T-helper 1 cell (primary cell): ENCODE measurements at places on chromosomes 13 and 19.

GRCh38 chr13:76570510-76570971 lies 315.7 kb downstream of the KCTD12 start:
- DNase-seq, result no peak

- DNase-seq, result no peak
These were observed 101.4 kb downstream of the UQCRFS1 start for GRCh38 chr19:29111576-29111975.

- DNase-seq, result no peak
These were observed 372.0 kb downstream of the PCDH9 start for GRCh38 chr13:66858163-66858562.

DNA sequence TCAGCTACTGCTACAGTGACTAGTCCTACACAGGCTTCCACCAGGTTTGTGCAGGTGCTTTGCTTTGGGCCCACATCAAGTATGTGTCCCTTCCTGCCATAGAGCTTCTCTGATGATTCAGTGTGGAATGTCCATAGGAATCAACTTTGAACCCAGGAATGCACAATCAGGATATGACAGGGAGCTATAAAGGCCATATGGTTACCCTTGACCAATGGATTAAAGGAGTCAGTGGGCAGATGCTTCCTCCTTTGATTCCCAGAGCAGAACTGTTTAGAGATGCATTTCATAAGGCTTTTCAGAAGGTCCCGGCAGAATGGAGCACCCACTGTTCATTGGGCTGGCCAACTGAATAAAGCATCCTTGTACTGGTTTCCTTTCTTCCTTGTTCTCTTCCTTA lies 145.2 kb upstream of the WASF3 start:
- no peak for DNase-seq

DNA sequence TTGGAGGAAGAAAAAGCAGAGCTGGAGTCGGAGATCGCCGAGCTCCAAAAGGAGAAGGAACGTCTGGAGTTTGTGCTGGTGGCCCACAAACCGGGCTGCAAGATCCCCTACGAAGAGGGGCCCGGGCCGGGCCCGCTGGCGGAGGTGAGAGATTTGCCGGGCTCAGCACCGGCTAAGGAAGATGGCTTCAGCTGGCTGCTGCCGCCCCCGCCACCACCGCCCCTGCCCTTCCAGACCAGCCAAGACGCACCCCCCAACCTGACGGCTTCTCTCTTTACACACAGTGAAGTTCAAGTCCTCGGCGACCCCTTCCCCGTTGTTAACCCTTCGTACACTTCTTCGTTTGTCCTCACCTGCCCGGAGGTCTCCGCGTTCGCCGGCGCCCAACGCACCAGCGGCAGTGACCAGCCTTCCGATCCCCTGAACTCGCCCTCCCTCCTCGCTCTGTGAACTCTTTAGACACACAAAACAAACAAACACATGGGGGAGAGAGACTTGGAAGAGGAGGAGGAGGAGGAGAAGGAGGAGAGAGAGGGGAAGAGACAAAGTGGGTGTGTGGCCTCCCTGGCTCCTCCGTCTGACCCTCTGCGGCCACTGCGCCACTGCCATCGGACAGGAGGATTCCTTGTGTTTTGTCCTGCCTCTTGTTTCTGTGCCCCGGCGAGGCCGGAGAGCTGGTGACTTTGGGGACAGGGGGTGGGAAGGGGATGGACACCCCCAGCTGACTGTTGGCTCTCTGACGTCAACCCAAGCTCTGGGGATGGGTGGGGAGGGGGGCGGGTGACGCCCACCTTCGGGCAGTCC lies 5.0 kb downstream of the FOSB start:
- peak; percentile 68 for DNase-seq

- DNase-seq, result no peak
These were observed 22.9 kb downstream of the CYP4F2 start for GRCh38 chr19:15874821-15875474.

DNA sequence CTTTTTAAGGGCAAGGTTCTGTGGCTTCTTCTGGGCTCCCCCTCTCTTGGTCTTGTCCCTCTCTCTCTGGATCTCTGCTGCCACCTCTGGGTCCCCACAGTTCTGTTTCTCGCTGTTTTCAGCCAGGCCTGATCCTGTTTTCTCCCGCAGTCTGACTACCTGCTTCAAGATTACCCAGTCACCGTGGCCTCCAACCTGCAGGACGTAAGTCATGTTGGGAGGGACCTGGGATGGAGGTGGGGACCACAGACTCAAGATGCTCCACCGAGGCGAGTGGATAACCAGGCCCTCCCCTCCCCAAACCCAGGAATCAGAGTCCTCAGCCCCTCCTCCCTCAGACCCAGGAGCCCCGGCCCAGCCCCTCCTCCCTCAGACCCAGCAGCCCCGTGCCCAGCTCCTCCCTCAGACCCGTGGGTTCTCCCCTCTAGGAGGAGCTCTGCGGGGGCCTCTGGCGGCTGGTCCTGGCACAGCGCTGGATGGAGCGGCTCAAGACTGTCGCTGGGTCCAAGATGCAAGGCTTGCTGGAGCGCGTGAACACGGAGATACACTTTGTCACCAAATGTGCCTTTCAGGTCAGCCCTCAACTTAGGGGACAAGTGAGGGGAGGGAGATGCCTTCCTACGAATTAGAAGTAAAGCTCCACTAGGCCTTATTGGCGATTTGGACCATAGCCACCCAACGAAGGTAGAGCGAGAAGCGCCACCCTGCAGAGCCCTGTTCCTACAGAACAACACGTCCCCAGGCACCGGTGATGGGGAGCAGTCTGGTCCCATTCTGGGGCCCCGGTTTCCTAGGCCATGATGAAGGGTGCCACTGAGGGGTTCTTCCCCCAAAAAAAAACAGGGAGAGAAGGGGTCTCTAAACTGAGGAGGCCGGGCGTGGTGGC lies 2.2 kb downstream of the FLT3LG start:
- DNase-seq, result peak; percentile 51

- no peak for DNase-seq
These were observed 141.3 kb downstream of the STOML3 start for GRCh38 chr13:38849315-38849714.

DNA sequence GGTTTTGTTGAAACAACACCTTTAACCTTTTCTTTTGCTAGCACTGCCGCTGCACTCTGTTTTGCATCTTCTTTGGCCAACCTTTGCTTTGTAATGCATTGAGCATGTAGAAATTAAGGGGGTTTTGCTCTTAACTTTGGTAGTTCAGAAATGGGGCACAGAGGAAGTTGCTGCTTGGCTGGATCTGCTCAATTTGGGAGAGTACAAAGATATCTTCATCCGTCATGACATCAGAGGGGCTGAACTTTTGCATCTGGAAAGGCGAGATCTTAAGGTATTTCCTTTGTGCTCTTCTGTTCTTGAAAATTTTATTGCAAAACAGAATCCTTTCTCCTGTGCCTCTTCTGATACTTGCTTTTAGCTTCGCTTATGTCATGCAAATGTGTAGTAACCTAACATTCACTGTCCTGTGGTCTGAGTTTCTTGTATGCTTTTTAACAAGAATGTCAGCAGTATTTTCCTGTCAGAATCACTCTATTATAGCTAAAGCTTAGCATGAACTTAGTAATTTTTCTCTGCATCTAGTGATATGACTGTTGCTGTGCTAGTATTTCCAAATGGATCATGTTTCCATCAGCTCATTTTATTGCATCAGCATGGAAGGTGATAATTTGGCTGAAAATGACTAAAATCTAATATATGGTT lies 50.7 kb upstream of the AKAP11 start:
- no peak for DNase-seq

GRCh38 chr13:102550507-102550906 lies 46.3 kb upstream of the TPP2 start:
- no peak for DNase-seq

GRCh38 chr13:74077792-74078191 lies 56.4 kb downstream of the KLF12 start:
- DNase-seq, result no peak

DNA sequence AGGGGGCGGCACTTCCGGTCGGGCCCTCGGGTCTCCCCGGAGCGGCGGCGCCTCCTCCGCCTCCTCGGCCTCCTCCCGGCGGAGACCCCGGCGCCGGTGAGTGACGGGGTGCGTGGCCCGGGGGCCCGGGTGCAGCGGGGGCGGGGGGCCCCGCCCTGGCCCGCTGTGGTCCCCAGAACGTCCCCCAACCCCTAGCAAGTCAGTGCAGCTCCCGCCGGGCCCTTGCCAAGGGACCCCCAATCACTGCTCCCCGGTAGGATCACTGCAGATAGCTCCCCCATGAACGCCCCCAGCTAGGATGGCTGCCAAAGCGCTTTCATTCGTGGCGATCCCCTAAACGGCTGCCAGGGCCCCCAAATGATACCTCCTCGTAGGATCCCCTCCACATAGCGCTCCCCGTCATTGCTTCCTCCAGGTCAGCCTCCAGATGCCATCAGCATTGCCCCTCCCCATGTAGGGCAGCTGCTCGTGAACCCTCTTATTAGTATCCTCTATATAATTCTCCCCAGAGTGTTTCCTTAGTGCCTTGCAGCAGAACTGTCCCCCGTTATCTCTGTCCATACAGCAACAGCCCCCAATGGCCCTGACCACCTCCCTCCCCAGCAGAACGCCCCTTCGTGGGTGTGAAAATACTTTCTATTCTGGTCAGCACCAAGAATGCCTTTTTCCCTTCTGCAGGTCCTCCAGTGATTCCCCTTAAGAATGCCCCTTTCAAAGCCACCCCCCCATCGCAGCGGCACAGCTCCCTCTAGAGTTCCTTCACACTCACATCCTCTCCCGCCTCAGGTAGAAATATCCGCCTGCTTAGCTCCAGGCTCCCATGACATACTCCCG lies at the start of gene ZNF865:
TSS of gene ZNF865 (plus strand) at position 11 of the 834 bp plus-strand sequence. CDS start 7,972 bp downstream, outside the sequence.
- DNase-seq, result peak; percentile 73

DNA sequence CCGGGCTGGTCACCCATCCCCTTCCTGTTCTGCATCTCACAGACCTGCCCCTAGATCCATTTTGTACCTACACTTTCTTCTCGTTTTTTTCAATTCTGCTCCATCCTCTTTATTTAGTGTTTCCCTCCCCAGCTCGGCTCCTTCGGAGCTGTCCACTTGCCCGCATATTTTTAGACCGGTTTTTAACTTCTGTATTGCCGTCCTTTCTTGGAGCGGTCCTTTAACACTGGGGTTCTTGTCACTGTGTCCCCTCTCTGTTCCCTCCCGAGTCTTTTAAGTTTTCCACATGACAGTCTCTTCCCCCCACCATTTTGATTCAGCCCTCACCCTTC lies 1.7 kb downstream of the ARHGAP35 start:
- DNase-seq, result no peak

DNA sequence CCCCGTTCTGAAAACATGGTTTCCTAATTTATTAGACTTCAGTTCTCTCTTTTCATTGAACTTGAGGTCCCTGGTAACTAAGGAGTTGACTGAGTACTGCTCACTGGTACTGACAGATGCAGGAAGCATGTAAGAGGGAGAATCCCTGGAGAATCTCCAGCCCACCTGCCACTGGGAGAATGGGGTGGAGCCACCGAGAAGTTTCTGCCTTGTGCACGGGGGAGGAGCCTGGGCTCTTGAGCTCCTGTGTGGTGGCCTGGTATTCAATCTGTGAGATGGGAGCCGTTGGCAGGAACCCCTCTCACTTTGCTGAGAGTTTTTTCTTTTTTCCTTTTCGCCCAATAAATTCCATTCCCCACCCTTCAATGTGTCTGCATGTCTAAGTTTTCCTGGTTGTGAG lies 13.2 kb upstream of the AKAP11 start:
- no peak for DNase-seq

GRCh38 chr19:48443731-48444128 lies 2.1 kb upstream of the GRWD1 start:
- no peak for DNase-seq

DNA sequence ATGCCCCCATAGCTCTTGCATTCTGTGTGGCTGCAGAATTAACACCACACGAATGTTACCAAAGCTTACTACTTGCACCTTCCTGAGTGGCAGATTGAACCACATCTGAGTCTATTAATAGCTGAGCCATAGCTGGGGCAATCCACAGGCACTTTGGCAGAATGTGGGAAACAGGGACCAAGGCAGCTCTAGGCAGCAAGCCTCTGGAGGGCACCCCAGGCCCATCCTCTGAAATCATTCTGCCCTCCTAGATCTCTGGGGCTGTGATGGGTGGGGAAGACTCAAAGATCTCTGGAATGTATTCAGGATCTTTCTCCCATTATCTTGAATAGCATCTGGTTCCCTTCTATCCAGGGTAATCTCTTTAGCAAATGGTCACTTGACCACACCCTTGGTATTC lies 139.3 kb downstream of the TNFRSF19 start:
- DNase-seq, result no peak

DNA sequence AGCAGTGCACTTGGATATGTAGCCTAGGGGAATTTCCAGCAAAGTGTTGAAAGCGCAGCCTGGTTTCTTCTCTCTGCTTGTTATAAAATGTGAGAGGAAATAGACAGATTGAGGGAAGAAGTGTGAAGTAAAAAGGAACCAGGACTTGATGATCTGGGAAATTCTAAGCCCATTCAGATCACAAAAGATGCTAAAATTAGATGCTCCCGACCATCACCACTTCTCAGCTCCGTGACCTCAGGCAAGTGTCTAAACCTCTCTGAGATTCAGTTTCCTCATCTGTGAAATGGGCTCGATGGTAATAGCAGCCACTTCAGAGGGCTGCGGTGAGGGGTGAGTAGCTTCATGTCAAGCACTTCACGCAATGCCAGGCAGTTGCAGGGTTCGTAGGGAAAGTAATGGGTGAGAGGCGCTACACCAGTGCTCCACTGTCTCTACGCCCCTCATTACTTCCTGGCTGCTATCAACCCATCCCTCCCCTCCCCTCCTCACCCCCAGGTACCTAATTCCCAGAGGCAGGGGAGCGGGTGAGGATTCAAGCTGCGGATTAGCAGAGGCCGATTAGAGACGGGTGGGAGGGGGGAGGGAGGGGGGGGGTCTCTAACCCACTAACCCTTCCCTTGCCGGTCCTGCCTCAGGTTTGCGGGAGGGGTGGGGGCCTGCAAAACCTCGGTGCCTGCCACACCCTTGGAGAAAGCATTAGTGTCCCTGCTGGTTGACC lies 9.0 kb upstream of the NFIC start:
- DNase-seq, result no peak

GRCh38 chr13:62302341-62302740 lies 886.7 kb upstream of the PCDH20 start:
- DNase-seq, result no peak

- no peak for DNase-seq
These were observed 4.3 kb upstream of the AKAP8L start for GRCh38 chr19:15423130-15423529.

DNA sequence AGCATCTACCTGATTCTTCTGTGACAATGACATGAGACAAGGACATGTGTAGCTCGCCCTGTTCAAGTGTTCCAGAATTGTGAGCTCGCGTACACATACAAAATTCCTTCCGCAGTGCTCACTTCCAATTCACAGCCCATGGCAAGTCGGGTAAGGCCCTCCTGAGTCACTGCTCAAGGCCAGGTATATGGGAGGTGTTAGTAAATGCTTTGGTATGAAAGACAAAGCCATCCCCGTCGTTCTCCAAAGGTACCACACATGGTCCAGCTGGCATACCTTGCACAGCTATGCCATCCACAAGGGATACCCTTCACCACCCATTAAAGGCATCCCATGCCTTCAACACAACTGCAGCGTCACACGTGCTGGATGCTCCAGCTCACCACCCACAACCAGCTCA lies 4.4 kb upstream of the ELL start:
- no peak for DNase-seq

GRCh38 chr13:110124201-110124940 lies 182.6 kb downstream of the COL4A1 start:
- no peak for DNase-seq
